ENCODE measurements at places on chromosomes 7 and 10.

GRCh38 chr10:12617191-12618175 lies 268.1 kb downstream of the CAMK1D start:
- H3K27me3 ChIP-seq: no peaks in the 10 kb centered on the region
- H3K4me1 ChIP-seq: no peaks in the 10 kb centered on the region
- no peaks in the 10 kb centered on the region for H3K36me3 ChIP-seq
- no peak overlapping the region for H3K4me3 ChIP-seq

GRCh38 chr7:120680985-120681384 lies 177.0 kb downstream of the TSPAN12 start:
- no peaks in the 10 kb centered on the region for H3K36me3 ChIP-seq
- no peaks in the 10 kb centered on the region for H3K27me3 ChIP-seq
- H3K4me1 ChIP-seq: no peaks in the 10 kb centered on the region
- no peak for DNase-seq

- no peak overlapping the region for H3K4me3 ChIP-seq
- H3K27ac ChIP-seq: no peak overlapping the region
- no peak for DNase-seq
- no peaks in the 10 kb centered on the region for H3K36me3 ChIP-seq
These were observed 21.9 kb downstream of the DPY19L1 start for GRCh38 chr7:35015346-35015859.

- H3K27ac ChIP-seq: no peak overlapping the region
- no peaks in the 10 kb centered on the region for H3K36me3 ChIP-seq
- no peaks in the 10 kb centered on the region for H3K4me1 ChIP-seq
- H3K4me3 ChIP-seq: no peak overlapping the region
These were observed 147.7 kb upstream of the SLC26A5 start for GRCh38 chr7:103593691-103594090.

- no peak overlapping the region for H3K4me3 ChIP-seq
- H3K36me3 ChIP-seq: no peaks in the 10 kb centered on the region
- H3K27me3 ChIP-seq: no peaks in the 10 kb centered on the region
- peak overlapping the region; percentile 65 for H3K27ac ChIP-seq
These were observed 254.4 kb upstream of the KLF14 start for GRCh38 chr7:130988443-130988842.

DNA sequence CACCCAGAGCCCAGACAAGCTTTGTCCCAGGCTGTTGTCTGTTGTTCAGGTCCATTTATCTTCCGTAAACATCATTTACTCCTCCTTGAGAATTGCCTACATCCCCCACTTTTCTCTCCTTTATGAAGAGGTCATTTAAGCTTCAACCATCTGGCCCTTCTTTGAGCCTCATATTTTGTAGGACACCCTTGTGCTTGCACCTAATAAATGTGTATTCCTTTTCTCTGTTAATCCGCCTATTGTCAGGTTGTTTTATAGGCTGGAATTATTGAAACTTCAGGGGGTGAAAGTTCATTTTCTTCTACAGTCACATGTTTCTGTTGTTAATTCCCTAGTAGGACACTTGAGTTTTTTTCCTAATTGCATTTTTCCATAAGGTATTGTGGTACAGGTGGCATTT lies 19.6 kb upstream of the CTTNBP2 start:
- H3K4me1 ChIP-seq: no peaks in the 10 kb centered on the region
- H3K27me3 ChIP-seq: no peaks in the 10 kb centered on the region
- no peaks in the 10 kb centered on the region for H3K36me3 ChIP-seq
- no peak overlapping the region for H3K4me3 ChIP-seq
- H3K27ac ChIP-seq: no peak overlapping the region
- no peak for DNase-seq

- no peak overlapping the region for H3K4me3 ChIP-seq
- no peaks in the 10 kb centered on the region for H3K36me3 ChIP-seq
- no peak for DNase-seq
- H3K4me1 ChIP-seq: peaks cover 16% of the 10 kb centered on the region
- H3K27me3 ChIP-seq: no peaks in the 10 kb centered on the region
These were observed 2.8 kb downstream of the ZNF746 start for GRCh38 chr7:149494738-149495368.

DNA sequence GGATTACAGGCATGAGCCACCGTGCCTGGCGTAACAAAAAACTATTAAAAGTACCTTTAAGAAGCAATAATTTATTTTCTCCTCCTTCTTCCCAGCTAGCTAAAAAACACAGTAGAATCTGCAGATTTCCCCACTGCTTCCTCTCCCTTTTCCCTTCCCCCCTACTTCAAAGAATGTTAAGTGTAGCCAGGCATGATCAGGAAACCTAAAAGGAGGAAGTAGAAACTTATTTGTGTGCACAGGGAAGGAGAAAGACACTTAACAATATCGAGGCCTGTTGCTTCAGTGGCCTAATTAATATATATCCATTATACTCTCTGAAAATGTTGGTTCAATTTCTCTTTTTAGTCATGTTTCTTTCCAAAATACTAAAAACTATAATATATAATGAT lies 127.7 kb downstream of the NRBF2 start:
- no peak overlapping the region for H3K4me3 ChIP-seq
- no peak overlapping the region for H3K27ac ChIP-seq
- DNase-seq: no peak
- no peaks in the 10 kb centered on the region for H3K36me3 ChIP-seq

DNA sequence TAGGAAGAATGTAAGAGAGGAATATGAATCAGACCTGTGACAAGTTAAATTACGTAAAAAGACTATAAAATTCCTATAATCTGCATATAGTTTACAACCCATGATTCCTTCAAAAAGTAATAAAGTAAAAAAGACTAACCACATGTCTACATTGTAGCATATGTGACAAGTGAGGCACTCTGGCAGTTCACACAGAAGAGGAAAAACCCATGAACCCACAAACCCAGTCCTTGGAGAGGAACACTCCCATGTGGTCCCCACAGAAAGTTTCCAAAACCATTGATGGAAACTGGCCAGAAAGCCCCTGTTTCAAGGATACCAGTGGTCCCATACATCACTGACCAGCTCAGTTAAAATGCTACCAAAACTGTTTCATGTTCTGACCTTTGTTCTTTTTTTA lies 15.7 kb downstream of the KDM7A start:
- no peaks in the 10 kb centered on the region for H3K36me3 ChIP-seq
- H3K27me3 ChIP-seq: no peaks in the 10 kb centered on the region
- no peak overlapping the region for H3K4me3 ChIP-seq
- no peak for DNase-seq
- H3K27ac ChIP-seq: no peak overlapping the region
- peaks cover 46% of the 10 kb centered on the region for H3K4me1 ChIP-seq

- H3K27me3 ChIP-seq: no peaks in the 10 kb centered on the region
- no peak for DNase-seq
- H3K4me1 ChIP-seq: peaks cover 24% of the 10 kb centered on the region
- H3K4me3 ChIP-seq: no peak overlapping the region
- no peak overlapping the region for H3K27ac ChIP-seq
These were observed 1.6 kb upstream of the TASOR2 start for GRCh38 chr10:5683065-5683464.

GRCh38 chr7:157980774-157981173 lies 606.8 kb downstream of the PTPRN2 start:
- H3K4me3 ChIP-seq: no peak overlapping the region
- DNase-seq: no peak
- no peaks in the 10 kb centered on the region for H3K4me1 ChIP-seq
- H3K27me3 ChIP-seq: no peaks in the 10 kb centered on the region
- no peak overlapping the region for H3K27ac ChIP-seq

DNA sequence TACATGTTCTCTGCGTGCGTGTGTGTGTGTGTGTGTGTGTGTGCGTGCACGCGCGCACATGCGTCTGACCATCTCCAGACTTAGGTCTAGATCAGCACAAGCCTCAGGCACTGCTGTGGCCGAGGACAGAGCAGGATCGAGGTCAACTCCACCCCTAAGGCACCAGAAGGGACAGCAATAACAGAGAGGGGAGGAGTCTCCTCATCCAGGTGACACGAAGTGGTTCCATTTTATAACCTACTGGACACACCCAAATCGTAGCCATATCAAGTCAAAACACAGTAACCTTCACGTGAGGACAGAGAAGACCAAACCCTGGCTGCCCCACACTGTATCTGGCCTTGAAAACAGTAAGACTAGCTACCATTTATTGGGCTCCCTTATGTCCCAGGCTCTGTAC lies 224.1 kb downstream of the FGFR2 start:
- no peak overlapping the region for H3K27ac ChIP-seq
- no peaks in the 10 kb centered on the region for H3K4me1 ChIP-seq
- no peaks in the 10 kb centered on the region for H3K36me3 ChIP-seq
- no peaks in the 10 kb centered on the region for H3K27me3 ChIP-seq

- H3K36me3 ChIP-seq: peaks cover 5% of the 10 kb centered on the region
- H3K27ac ChIP-seq: no peak overlapping the region
- DNase-seq: no peak
- H3K27me3 ChIP-seq: no peaks in the 10 kb centered on the region
- no peaks in the 10 kb centered on the region for H3K4me1 ChIP-seq
These were observed 37.2 kb downstream of the FAM149B1 start for GRCh38 chr10:73205081-73205480.

GRCh38 chr10:104380336-104380735 lies 26.7 kb downstream of the CFAP58 start:
- no peak overlapping the region for H3K4me3 ChIP-seq
- no peaks in the 10 kb centered on the region for H3K36me3 ChIP-seq
- H3K4me1 ChIP-seq: no peaks in the 10 kb centered on the region
- no peaks in the 10 kb centered on the region for H3K27me3 ChIP-seq

DNA sequence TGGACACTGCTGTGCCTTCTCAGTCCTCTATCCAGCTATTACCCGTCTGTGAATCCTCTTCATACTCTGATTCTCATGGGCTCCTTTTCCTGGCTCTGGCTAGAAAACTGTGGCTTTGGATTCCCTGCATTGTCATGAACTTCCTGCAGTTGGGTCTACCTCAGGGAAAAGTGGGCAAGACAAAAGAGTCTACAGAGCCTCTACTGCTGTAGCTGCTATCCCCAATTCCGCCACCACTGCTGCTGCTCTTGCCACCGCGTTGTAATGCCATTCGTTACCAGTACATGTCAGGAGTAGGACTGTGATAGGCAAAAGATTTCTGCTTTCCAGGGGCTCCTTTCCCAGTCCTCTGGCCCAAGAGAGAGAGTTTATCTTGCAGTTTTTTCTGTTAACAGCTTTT lies 23.9 kb upstream of the PPP1R17 start:
- H3K36me3 ChIP-seq: no peaks in the 10 kb centered on the region
- no peak overlapping the region for H3K4me3 ChIP-seq
- H3K4me1 ChIP-seq: no peaks in the 10 kb centered on the region
- DNase-seq: no peak

- no peaks in the 10 kb centered on the region for H3K36me3 ChIP-seq
- no peak overlapping the region for H3K4me3 ChIP-seq
- no peaks in the 10 kb centered on the region for H3K4me1 ChIP-seq
- H3K27ac ChIP-seq: no peak overlapping the region
- H3K27me3 ChIP-seq: no peaks in the 10 kb centered on the region
- no peak for DNase-seq
These were observed 12.6 kb downstream of the FAM200A start for GRCh38 chr7:99539213-99539811.

DNA sequence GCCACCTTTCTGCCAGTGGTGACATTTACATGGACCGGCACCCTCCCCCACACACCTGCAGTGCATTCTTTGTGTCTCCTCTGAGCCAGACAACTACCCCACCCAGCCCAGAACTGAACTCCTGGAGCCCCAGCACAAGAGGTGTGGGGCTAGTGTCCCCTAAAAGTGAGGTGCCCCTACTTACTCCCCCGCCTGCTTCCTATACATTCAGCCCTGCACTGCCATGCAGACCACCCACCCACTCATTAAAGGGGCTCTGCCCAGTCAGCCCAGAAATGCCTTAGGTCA lies 1.9 kb downstream of the SAP25 start:
- H3K27ac ChIP-seq: no peak overlapping the region
- H3K27me3 ChIP-seq: no peaks in the 10 kb centered on the region

GRCh38 chr7:7565746-7566650 lies 686 bp upstream of the MIOS start:
- H3K27ac ChIP-seq: peak overlapping the region; percentile 98
- H3K36me3 ChIP-seq: no peaks in the 10 kb centered on the region
- DNase-seq: no peak
- H3K4me3 ChIP-seq: peak overlapping the region; percentile 77

Data from naive thymus-derived CD4-positive, alpha-beta T cell (primary cell).